PC-3 (cell line): ENCODE measurements at places on chromosomes 5 and 9. TPM values are rescaled to one million over a fixed set of nuclear protein-coding genes. Genes with fewer than 3 reads are reported as not detected.

DNA sequence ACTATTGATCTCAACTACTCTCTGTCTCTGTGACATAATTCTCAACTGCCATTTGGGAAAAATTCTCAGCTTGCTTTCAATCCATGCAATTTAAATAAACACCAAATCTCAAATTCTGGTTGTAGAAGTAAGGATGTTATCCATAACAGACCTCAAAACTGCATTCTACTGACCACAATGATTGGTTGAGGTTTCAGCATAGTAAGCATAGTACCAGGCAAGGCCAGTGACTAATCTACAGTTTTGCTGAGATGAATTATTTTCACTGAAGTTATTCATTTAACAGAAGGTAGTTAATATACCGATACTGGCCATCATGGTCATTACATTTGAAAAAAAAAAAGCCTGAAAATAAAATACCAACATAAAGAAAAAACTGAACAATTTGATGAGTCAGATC, 488.0 kb upstream of the CDH18 start:
- no peaks in the 10 kb centered on the region for H3K27me3 ChIP-seq
- no peaks in the 10 kb centered on the region for H3K4me1 ChIP-seq
- no peaks in the 10 kb centered on the region for H3K36me3 ChIP-seq
- no peak for DNase-seq
- H3K27ac ChIP-seq = no peak overlapping the region
- H3K4me3 ChIP-seq = no peak overlapping the region

DNA sequence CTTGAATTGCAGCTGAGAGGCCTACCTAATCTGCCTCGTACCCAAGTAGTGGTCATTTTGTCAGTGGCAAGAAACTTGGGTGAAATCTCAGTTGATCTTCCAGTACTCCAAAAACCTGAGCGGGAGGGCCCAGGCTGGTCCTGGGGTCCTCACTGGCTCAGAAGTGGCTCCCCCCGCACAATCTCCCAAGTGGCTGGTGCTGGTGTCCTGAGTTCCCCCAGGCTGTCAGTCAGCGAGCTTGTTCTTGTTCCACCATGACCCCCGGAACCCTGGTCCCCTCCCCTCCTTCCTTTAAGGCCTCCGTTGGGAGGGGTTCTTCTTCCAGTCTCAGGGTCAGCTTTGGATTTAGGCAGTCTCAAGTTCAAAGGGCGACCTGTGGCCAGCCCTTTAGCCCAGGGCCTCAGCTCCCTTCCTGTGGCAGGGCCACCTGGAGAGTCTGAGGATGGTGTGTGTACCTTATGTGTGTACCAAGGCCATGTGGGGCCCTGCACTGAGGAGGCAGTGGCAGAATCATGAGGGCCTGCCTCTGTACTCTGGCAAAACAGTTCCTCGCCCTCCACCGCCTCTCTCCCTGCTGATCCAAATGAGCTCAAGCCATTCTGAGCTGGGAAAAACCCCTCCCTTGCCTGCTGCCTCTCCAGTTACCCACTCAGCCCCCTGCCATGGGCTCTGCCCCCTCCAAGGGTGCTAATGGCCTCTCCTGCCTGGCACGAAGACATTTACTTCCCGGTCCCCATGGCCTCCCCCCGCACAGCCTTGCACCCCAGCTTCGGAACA, 4.5 kb upstream of the DBN1 start:
- H3K27ac ChIP-seq = no peak overlapping the region
- H3K4me3 ChIP-seq = no peak overlapping the region
- no peaks in the 10 kb centered on the region for H3K27me3 ChIP-seq
- no peaks in the 10 kb centered on the region for H3K36me3 ChIP-seq
- no peak for DNase-seq

C1QTNF3 gene
- total RNA-seq = 0.92 and 1.1 TPM in 2 replicates

SHOC1 gene
- total RNA-seq = 0.18 TPM in 1 of 2 replicates, not detected in the other

PCDH1 gene
- 53.0 and 55.8 TPM in 2 replicates for total RNA-seq

ANKDD1B gene
- 0.04 TPM in 1 of 2 replicates, not detected in the other for total RNA-seq

DNA sequence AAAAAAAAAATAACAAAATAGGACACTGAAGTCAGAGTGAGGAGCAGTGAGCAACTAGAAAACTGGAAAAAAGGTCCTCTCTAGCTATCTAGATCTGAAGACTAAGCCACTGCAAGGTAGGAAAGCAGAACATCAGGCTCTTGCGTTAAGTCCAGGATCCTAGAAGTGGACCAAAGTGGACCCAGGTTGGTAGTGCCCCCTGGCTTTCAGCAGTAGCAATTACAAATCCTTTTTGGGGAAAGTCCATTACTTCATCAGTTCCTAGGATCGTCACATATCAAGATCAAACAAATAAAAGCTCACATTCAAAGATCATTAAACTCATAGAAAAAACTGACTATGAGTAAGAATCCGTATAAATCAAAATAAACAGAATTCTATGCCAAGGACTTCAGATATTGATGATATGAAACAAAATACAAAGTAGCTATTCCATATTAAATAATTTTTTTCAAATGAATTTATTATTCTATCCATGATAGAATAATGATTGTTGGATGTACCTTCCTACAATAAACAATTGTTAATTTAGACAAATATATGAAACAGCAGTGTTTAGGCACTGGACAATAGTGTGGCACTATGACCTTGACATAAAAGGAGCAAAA, 6.5 kb upstream of the RICTOR start:
- H3K27me3 ChIP-seq = no peaks in the 10 kb centered on the region
- peaks cover 41% of the 10 kb centered on the region for H3K4me1 ChIP-seq
- no peak overlapping the region for H3K4me3 ChIP-seq
- H3K27ac ChIP-seq = peak overlapping the region; percentile 56

GRCh38 chr9:7174884-7175283, 417.1 kb downstream of the KDM4C start:
- no peaks in the 10 kb centered on the region for H3K4me1 ChIP-seq
- no peaks in the 10 kb centered on the region for H3K27me3 ChIP-seq
- no peaks in the 10 kb centered on the region for H3K36me3 ChIP-seq
- no peak overlapping the region for H3K4me3 ChIP-seq
- DNase-seq = peak; percentile 8
- H3K27ac ChIP-seq = no peak overlapping the region

DNA sequence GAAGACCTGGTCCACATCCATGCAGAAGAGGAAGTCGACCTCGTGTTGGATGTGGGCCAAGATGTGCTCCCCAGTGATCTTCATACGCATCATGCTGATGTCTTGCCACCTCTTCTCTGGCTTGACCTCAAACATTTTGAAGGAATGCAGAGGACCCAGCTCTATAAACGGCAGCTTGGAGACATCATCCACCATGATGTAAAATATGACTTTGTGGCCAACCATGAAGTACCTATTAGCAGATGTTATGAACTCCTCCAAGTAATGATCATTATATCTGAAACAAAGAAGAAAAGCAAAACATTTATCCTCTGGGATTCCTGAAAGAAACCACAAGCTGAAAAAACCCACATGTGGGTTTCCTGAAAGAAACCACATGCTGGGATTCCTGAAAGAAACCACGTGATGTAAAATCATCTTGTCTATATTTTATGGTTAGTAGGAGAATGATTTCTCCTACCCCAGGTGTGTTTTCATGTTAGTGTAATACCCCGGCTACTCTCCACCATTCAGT, 52.3 kb downstream of the GGTA1 start:
- no peak overlapping the region for H3K27ac ChIP-seq
- no peak overlapping the region for H3K4me3 ChIP-seq
- no peak for DNase-seq
- H3K4me1 ChIP-seq = no peaks in the 10 kb centered on the region

DNA sequence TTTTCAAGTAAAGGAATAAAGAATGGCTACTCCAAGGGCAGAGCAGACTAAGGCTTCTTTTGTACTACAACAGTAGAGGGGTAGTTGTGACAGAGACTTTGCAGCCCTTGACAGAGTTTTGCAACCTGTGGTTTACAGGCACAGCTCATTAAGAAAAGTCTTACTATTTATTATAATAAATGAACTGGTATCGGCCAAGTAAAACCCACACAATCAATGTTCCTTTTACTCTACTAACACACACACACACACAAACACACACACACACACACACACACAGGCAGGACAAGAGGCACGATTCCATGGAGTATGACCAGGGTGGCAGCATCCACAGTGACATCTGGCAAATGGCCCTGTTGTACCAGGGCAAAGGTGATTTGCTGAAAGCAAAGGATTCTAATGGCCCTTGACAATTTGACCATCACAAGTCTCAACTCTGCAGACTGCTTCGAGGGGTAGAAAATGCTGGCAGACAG, 59.1 kb upstream of the GOLPH3 start:
- no peak for DNase-seq
- no peak overlapping the region for H3K27ac ChIP-seq
- H3K4me3 ChIP-seq = no peak overlapping the region
- peaks cover 3% of the 10 kb centered on the region; the same call in 1 of the 2 replicates for H3K36me3 ChIP-seq
- H3K27me3 ChIP-seq = no peaks in the 10 kb centered on the region

UIMC1 gene
- 20.7 and 24.7 TPM in 2 replicates for total RNA-seq

CCDC180 gene
- total RNA-seq = 0.55 and 0.69 TPM in 2 replicates

GRCh38 chr5:428754-429452, 14.1 kb upstream of the EXOC3 start:
- H3K27me3 ChIP-seq = no peaks in the 10 kb centered on the region
- no peak for DNase-seq
- no peak overlapping the region for H3K4me3 ChIP-seq
- H3K36me3 ChIP-seq = no peaks in the 10 kb centered on the region
- no peaks in the 10 kb centered on the region; the same call in 1 of the 2 replicates for H3K4me1 ChIP-seq

GRCh38 chr5:856531-857425, 6.0 kb upstream of the ZDHHC11 start:
- no peaks in the 10 kb centered on the region for H3K36me3 ChIP-seq
- H3K27ac ChIP-seq = no peak overlapping the region
- H3K4me1 ChIP-seq = no peaks in the 10 kb centered on the region
- no peaks in the 10 kb centered on the region for H3K27me3 ChIP-seq
- DNase-seq = no peak
- H3K4me3 ChIP-seq = no peak overlapping the region

NR4A3 gene
- 0.77 and 0.98 TPM in 2 replicates for total RNA-seq

DNA sequence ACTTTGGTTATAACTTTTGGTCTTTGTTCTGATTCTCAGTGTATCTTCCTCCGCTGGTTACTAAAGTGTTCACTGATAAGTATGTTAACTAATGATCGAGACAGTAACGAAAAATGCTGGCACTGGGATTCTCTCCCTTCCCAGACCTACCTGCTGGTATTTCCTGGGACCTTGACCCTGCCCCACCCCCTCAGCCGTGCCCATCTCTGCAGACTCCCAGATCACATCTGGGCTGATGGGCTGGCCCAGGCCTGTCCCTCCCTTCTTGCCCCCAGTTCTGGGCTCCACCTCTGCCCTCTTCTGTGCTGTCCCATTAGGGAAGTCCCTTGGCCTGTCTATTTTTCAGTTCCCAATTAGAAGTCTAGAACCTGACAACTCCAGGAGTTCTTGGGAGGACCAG, 46.9 kb downstream of the NEURL1B start:
- H3K4me1 ChIP-seq = peaks cover 13% of the 10 kb centered on the region
- no peak overlapping the region for H3K4me3 ChIP-seq
- peak overlapping the region; percentile 12; the same call in 1 of the 2 replicates for H3K27ac ChIP-seq
- no peaks in the 10 kb centered on the region for H3K27me3 ChIP-seq

GRCh38 chr5:65037831-65038815, 269.4 kb downstream of the CWC27 start:
- H3K4me1 ChIP-seq = peaks cover 29% of the 10 kb centered on the region
- H3K27ac ChIP-seq = no peak overlapping the region
- DNase-seq = peak; percentile 25

DNA sequence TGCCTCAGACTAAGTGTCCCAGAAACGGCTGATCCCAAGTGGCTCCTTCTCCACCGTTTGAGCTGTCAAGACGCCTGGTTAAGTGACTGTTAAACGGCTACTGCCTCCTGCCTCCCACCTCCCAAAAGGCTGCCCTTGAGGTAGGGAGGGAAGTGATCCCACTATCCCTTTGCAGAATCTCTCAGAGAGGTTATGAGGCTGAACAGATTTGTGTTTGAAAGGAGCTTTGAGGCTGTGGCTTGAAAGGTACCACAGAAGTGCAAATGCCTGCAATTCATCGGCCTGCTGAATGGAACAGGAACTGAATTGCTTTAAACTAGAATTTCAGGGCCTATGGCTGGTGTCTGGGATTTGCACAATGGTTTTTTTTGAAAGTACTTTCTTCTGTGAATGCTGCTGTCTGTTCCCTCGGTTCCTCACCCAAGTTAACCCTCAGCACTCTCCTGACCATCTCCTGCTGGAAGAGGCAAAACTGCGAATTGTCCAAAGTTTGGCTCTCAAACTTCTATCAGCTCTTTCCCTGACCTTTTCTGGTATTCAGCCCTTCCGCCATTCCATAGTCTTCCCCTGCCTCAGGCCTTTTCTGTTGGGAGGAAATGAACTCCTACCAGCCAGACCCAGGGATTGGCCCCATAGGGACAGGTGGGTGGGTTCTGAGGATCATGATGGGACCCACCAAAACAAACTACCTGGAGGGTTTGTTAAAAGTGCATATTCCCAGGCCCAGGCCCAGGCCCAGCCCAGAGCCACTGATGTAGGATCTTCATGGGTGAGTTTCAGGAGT, 453.3 kb downstream of the KDM4C start:
- no peaks in the 10 kb centered on the region for H3K27me3 ChIP-seq
- H3K27ac ChIP-seq = no peak overlapping the region
- no peak overlapping the region for H3K4me3 ChIP-seq
- DNase-seq = no peak
- H3K4me1 ChIP-seq = no peaks in the 10 kb centered on the region
- H3K36me3 ChIP-seq = no peaks in the 10 kb centered on the region
